NCI-H1048 (cell line): ENCODE measurements at places on chromosomes 1 and 21.

DNA sequence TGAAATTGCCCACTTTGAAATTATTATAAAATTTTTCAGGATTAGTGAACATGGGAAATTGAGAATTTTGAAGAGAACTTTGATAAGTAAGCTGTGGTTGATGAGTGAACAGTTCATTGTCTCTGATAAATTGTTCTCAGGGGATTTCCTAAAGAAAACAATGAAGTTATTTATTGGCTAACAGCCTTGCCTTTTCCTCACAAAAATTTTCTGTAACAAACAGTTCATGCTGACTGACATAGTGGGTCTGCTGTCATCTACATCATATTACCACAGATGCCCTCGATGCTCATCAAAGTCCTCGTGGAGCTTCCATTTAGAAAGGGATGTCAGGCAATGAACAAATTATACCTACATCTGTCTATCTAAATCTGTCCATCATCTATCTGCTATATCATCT, 113.4 kb downstream of the PTBP2 start:
- no peak for DNase-seq

GRCh38 chr1:32533792-32534327, 5.4 kb upstream of the ZBTB8A start:
- DNase-seq, result no peak

DNA sequence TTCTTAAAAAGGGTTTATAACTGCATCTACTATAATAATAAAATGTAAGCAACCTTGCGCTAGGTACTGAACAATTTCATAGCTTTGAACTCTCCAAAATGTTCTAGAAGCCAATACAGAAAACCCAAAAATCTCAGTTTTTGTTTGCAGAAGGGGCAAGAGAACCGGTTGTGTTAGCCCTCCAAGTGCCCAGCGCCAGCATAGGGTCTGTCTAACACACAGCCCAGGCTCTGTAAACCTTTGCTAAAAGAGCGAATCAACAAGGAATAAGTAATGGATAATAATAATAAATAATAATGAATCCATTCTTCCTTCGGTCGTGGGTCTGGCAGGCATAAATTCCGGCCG, 333 bp upstream of the CHAF1B start:
- no peak for DNase-seq

- no peak for DNase-seq
Observed at GRCh38 chr1:222711319-222712252, 705 bp downstream of the AIDA start.

DNA sequence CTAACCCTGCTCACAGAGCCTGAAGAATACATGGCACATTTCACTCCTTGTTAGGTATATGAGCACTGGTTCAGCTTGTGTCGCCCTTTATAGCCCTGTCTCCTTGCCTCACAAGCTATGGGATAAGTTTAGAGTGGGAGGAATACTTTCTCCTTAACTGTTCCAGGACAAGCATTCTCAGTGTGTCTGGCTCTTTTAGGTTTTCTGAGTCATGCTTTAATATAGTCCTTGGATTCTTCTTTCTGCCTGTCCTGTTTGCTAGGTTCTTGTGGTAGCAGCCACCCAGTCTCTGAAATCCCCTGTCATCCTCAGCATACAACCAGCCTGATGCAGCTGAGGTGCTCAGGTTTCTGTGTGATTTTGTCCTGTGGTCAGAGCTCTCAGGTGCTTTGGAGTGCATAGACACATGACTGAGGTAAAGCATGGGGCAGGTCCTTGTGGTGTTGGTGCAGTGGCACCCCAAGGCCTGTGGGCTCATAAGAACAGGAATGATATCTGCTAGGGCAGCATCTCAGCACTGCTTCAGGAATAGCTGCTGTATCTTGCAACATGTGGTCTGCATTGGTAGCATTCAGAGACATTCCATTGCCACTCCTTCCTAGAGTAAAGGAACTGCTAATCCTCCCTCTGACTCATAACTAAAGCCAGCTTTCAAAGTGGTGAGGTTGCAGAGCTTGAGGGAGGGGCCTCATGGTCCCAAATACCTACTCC, 14.2 kb upstream of the CASQ2 start:
- DNase-seq, result no peak

- DNase-seq, result no peak
Observed at GRCh38 chr1:44777969-44778635, 2.8 kb downstream of the RPS8 start.

- no peak for DNase-seq
Observed at GRCh38 chr1:201692555-201693394, 136.2 kb upstream of the IPO9 start.

DNA sequence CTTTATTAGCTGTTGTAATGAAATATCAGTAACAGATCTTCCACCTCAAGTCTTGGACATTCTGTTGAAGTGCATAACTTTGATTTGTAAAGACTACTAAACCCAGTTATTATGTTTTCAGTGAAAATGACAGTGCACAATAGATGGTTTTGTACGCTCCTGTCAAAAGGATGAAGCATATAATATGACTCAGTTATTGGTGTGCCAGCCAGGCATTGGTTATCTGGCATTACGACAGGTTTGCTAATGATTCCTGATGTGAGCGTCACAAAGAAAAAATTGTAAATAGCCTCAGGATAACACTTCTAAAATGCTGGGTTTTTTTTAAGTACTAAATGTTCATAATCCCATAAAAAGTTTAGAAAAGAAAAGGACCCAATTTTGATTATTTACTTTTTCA, 147.9 kb downstream of the MAGI3 start:
- no peak for DNase-seq

GRCh38 chr1:51644533-51645197, 27.8 kb downstream of the OSBPL9 start:
- DNase-seq, result no peak

- DNase-seq, result no peak
Observed at GRCh38 chr1:164703463-164703862, 144.5 kb downstream of the PBX1 start.

- peak; percentile 94 for DNase-seq
Observed at GRCh38 chr1:145891587-145892485, 6.2 kb upstream of the ANKRD35 start.

- DNase-seq, result no peak
Observed at GRCh38 chr1:154598871-154599635, 8.9 kb downstream of the ADAR start.
